ENCODE measurements at places on chromosomes 5 and 9. TPM values are rescaled to one million over a fixed set of nuclear protein-coding genes. Genes with fewer than 3 reads are reported as not detected.

GLRA1 gene
- total RNA-seq = not detected

CARD9 gene
- total RNA-seq = 1.3 TPM

CCNJL gene
- 0.15 TPM for total RNA-seq

SPATA31A5 gene
- not detected for total RNA-seq

CCL27 gene
- total RNA-seq = 0.15 TPM
